AG04449 (cell line): ENCODE measurements at places on chromosomes 1 and 21.

- no peak for DNase-seq
Measured at GRCh38 chr1:8560611-8561544, 243.0 kb downstream of the SLC45A1 start.

GRCh38 chr1:246394121-246394520 lies 113.0 kb downstream of the SMYD3 start:
- DNase-seq = no peak

- no peak for DNase-seq
Measured at GRCh38 chr1:89702520-89703045, 69.7 kb downstream of the LRRC8C start.

DNA sequence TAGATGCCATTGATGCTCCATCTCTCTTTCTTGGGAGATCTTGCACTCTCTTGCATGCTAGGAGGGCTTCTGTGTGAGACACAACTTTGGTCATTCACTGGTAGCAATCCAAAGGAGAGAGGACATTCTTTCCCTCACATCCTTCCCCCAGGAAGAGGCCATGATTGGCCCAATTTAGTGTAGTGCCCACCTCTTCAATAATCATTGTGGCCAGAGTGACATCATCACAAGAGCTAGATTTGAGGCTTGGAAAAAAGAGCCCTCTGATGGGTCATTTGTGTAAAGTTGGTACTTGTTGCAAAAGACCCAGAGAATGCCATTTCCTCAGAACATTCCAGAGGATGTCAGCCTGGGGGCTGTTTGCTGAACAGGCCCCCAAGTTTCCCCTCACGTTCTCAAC lies 30.2 kb downstream of the S100A6 start:
- DNase-seq = no peak

- DNase-seq = no peak
Measured at GRCh38 chr1:60540141-60540540, 466.6 kb upstream of the C1orf87 start.

DNA sequence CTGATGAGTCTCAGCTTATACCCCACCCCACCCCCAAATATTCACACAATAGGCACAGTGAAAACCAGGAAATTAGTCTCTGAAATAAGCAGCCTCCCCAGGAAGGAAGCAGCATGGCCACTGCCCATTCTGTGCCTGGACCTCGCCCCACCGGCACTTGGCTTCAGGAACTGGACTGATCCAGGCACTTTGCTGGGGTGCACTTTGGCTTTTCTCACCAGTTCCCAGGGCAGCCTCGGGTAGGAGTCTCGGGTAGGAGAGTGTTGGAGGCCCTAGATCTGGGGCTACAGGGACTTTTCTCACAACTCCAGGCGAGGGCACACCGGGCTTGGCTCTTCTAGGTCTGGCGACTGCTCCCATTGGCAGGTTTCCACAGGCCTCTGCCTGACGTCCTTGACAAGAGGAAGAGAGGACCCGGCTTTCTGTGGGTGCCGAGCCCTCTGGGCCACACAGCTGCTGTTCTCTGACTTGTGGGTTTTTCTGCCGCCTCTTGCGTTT lies 18.7 kb downstream of the ADARB1 start:
- DNase-seq = no peak

- no peak for DNase-seq
Measured at GRCh38 chr1:181926697-181927096, 134.8 kb downstream of the ZNF648 start.

DNA sequence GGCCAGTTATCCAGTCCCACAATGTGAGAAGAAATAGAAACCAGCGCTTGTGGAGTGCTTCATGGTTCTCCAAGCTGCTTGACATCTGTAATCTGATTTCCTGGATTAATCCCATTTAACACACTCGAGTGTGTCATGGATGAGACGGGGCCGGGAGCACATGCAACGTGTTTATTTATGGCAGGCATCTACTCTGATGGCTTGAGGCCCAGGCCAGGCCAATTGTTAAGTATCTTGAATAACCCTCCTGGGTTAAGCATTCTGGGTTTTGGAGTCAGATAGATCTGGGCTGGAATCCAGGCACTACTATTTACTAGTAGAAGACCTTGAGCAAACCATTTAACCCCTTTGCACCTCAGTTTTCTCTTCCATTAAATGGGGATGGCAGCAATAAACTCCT lies 37.5 kb upstream of the LAPTM5 start:
- DNase-seq = no peak

GRCh38 chr1:17847111-17847510 lies 92.0 kb downstream of the ACTL8 start:
- DNase-seq = no peak

DNA sequence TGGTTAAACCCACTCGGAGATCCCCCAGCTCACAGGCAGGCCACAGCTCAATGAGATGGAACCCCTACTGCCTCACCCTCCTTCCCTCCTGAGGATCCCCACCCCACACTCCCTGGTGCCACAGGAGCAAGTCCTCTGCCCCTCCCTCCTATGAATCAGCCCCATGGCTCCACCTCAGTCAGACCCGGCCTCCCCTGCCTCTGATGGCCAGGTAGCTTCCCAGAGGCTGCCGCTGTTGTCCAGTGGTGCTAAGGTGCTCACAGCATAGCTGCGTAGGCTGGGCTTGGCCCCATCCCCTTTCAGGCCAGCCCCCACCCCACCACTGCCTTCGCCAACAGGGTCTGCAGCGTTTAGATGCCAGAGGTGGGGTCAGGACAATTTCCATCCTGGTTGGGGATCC lies 98.5 kb upstream of the IGSF21 start:
- no peak for DNase-seq

GRCh38 chr1:112396653-112397471 lies 848 bp downstream of the CTTNBP2NL start:
- no peak for DNase-seq

- no peak for DNase-seq
Measured at GRCh38 chr1:210535761-210536160, 207.1 kb downstream of the HHAT start.

GRCh38 chr1:198295971-198296370 lies 139.2 kb downstream of the NEK7 start:
- DNase-seq = no peak

GRCh38 chr1:216903382-216903740 lies 180.1 kb upstream of the ESRRG start:
- DNase-seq = no peak

GRCh38 chr1:30409476-30410152 lies 313.8 kb downstream of the MATN1 start:
- DNase-seq = no peak

DNA sequence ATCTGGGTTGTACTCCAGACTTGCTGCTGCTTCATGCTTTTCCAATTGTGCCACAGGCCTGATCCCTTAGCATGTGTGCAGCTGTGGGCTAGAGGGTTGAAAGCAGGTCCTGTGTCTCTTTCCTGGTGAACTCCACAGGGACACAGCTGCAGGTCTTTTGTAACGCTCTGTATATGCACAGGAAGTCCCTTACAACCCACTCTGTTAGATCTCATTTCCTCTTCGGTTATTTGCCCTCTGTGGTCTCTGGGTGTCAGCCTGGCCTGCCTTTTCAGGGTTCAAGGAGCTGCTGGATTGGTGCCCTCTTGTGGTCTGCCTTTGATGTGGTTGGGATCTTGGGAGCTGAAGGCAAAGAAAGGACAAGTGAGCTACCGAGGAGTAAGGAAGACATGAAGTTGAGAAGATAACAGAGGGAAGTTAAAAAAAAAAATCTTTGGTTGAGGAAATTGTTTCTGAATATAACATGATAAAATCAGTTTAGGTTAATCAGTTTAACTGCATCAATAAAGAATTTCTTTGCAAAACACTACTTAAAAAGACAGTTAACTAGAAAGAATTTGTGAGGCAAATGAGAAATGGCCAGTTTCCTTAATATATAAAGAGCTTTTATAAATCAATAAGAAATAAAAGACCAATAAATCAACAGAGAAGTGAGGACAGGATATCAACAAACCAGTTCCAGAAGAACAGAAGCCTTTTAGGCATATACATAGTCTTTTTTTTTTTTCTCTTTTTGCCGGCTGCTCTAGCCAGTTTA lies 44.1 kb downstream of the UCK2 start:
- no peak for DNase-seq

- no peak for DNase-seq
Measured at GRCh38 chr1:112673592-112674439, 643 bp upstream of the MOV10 start.

DNA sequence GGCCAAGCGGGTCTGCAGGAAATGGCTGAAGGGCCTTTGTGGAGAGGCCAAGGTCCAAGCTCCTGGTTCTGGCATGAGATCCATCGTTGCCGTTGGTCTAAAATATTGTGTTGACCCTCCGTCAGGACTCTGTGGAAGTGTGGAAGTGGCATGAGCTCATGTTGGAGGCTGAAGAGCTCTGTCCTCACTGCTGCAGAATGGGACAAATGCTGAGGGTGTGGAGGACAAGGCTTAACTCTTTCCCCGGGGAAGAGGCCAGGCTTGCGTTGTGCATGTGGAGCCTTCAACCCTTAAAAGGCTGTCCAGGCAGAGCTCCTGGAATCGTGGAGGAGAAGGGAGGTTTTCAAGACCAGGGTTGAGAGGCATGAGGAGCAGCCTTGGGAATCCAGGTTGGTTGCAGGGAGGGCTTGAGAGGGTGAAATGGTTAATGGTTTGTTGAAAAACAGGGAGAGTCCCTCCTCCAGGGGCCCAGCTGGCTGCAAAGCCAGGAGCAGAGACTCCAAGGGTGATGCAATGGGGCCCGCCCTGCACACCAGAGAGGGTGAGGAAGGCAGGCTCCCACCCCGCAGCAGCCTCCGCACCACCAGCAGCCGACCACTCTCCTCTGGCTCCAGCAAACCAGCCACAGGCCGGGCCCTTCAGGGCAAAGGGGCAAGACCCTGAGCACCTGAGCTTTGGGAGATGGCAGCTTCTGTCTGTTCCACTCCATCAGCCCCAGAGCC lies 6.7 kb upstream of the AHCYL1 start:
- no peak for DNase-seq

DNA sequence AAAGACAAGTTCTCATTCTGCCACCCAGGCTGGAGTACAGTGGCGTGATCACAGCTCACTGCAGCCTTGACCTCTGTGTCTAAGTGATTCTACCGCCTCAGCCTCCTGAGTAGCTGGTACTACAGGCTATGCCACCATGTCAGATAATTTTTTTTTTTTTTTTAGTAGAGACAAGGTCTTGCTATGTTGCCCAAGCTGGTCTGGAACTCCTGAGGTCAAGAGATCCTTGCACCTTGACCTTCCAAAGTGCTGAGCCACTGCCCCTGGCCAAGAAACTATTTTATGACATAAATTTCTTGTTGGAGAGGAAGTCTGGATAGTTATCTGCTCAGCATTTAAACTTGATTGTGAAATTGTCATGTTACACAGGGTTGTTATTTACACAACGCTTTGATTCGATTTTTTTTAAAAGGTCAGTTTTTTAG lies 2.1 kb downstream of the SCCPDH start:
- no peak for DNase-seq

DNA sequence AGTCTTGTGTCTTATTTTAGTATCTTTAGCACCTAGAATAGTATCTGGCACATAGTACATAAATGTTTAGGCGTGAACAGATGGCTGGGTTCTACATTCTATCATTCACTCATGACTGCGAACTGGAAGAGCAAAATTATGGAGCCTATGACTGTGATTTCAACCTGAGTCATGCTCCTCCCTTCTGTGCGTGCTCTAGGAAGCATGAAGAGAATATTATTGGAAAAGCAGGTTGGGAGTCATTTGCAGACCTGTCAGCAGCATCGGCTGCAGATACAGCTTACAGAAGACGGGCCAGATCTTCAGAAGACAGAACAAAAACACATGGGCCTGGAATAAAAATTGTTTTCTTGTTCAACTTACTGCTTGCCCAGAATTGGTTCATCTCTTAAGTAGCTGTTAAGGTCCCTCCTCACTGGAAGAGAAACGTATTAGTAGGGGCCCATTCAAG lies 344.0 kb upstream of the USP24 start:
- no peak for DNase-seq

DNA sequence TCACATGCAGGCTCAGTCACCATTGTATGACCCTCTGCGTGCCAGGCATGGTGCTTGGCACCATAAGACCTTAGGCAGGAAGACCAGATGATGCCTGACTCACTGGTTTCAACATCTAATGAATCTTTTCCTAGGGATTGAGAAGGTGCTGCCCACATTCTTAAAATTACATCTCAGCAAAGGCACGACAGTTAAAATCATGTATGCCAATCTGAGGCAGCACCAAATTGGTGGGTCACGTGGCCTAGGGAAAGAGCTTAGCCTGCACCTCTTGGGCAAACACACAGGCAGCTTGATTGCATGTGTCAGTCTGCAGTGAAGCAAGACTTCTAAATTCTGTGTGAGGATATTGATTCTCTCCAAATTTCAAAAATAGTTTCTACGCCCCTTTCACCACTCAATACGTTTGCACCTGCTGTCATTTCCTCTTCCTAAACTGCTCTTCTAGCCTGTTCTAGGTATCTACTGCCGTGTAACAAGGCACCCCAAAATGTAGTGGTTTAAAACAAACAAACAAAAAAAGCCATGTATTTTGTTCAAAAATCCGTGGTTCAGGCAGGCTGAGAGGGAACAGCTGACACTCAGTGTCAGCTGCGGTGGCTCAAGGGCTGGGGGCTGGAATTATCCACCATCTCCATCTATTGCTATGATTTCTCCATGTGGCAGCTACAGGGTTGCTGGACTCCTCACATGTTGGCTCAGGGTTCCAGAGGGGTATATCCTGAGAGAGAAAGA lies 160.2 kb upstream of the FGGY start:
- no peak for DNase-seq

DNA sequence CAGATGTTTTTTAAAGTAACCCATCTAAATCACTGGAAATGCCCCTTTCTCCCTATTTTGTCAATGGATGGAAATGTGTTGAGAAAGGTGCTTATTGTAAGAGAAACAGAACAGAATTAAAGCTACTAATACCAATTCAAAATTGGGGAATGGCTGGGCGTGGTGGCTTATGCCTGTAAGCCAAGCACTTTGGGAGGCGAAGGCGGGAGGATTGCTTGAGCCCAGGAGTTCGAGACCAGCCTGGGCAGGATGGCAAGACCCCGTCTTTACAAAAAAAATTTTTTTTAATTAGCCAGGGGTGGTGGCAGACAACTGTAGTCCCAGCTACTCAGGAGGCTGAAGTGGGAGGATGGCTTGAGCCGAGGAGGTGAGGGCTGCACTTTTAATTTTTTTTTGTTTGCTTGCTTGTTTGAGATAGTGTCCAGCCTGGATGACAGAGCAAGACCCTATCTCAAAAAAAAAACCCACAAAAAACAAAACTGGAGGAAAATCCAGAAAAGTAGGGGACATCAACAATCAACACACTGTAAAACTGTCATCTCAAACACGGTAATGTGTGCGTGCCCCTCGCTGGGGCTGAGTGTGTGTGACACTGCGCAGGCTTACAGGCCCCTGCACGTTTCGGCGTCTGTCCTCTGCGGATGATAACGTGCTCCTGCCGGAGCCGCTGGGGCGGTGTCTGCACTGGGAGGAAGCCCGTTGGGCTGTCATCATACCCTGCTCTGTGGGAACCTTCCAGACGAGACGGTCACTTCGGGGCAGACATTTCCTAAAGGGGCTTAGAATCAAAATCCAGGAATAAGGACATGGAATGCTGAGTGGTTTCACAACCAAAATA lies 11.6 kb upstream of the POFUT2 start:
- DNase-seq = no peak

DNA sequence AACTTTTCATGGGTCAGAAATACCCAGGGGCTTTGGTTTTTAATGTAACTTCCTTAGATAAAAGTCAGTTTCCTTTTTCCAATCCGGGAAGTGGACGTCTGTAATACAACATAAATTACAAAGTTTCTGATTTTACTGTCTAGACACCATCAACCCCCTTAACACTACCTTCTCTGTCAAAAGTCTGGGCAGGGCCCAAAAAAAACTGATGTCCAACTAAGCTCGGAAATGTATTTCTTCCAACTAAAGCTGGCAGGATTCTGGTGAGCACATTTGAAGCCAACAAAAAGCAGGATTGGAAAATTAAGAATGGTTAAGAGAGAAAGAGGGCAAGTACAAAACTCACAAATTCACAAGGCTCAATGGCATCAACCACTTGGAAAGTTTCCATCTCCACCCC lies 24.3 kb downstream of the DDAH1 start:
- no peak for DNase-seq
